Cerebellum (tissue), 4 donors: ENCODE measurements at places on chromosomes 7 and 10. TPM values are rescaled to one million over a fixed set of nuclear protein-coding genes. Genes with fewer than 3 reads are reported as not detected.
A peak's percentile ranks its signal among the peaks of the same experiment; 100 is the strongest.

GRCh38 chr7:153943457-153943856 lies 108.7 kb upstream of the DPP6 start:
- DNase-seq = peak; percentile 26

The CRHR2 gene
- 0.27 TPM for total RNA-seq

The STEAP1 gene
- total RNA-seq = 2.2 TPM

- no peak for DNase-seq
These were observed 56.3 kb upstream of the NCAPG2 start for GRCh38 chr7:158760936-158761335.

- no peak for DNase-seq
These were observed 50.9 kb downstream of the TFAM start for GRCh38 chr10:58436071-58436470.

DNA sequence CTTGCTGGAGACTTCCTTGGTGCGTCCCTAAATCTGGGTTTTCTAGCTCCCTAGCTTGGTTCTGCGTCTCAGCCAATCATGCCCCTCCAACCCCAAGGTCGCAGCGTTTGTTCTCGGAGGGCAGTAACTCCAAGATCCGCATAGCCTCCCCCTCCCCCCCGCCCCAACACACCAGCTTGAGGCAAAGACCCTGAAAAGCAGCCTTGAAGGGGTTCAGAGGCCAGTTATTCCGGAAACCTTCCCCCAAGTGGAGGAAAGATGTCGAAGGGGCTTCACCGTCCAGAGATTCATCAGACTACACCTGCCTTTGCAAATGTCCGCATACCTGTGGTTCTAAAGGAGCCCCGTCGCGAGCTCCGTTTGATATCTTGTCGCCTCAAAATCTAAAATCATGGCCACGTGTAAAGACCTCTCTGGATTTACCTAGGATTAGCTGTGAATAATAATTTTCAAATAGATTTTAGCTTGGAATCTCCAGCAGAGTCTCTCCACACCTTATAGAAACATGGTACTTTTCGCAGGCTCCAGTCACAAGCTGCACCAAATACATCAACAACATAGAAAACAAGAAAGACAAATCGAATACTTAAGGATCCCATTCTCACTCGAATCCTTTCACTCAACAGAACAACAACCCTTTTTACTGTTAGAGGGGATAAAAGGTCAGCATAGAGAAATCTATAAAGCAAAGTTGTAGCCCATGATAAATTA lies 7.9 kb downstream of the DLX6 start:
- DNase-seq = no peak

GRCh38 chr7:31251441-31251840 lies 89.1 kb downstream of the NEUROD6 start:
- no peak for DNase-seq

The NANOS1 gene
- total RNA-seq = 7.8 TPM

- no peak for DNase-seq
These were observed 4.7 kb upstream of the GAD2 start for GRCh38 chr10:26211781-26212444.

The HOXA5 gene
- not detected for total RNA-seq

The OR6B1 gene
- not detected for total RNA-seq

DNA sequence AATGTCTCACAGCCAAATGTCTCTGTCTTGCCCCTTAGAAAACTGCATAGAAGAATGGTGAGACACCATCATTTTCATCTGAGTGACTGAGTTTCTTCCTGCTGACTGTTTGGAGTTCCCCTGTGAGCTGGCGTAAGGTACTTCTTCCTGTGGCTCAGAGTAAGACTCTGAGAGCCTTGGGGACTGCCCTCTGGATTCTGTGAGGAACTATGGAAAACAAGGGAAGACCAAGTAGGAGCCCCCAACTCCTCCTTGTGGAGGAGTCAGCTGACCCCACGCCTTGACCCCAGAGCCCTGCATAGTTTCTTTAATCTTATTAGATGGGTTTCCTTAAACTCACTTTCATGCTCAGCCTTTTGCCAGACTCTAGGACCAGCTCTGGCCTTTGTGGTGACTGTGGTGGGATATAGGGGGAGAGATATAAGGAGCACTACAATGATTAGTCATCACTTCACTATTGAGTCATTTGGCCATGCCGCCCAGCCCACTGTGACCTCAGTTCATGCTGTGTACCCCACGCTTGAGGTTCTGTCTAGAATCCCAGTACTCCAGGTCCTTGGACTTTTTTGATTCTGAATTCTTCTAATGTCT lies 51.8 kb upstream of the FAM133B start:
- DNase-seq = no peak

- peak; percentile 30 for DNase-seq
These were observed 191.0 kb upstream of the PLPP4 start for GRCh38 chr10:120266022-120266421.

GRCh38 chr10:34437906-34438305 lies 377.2 kb downstream of the PARD3 start:
- DNase-seq = no peak

DNA sequence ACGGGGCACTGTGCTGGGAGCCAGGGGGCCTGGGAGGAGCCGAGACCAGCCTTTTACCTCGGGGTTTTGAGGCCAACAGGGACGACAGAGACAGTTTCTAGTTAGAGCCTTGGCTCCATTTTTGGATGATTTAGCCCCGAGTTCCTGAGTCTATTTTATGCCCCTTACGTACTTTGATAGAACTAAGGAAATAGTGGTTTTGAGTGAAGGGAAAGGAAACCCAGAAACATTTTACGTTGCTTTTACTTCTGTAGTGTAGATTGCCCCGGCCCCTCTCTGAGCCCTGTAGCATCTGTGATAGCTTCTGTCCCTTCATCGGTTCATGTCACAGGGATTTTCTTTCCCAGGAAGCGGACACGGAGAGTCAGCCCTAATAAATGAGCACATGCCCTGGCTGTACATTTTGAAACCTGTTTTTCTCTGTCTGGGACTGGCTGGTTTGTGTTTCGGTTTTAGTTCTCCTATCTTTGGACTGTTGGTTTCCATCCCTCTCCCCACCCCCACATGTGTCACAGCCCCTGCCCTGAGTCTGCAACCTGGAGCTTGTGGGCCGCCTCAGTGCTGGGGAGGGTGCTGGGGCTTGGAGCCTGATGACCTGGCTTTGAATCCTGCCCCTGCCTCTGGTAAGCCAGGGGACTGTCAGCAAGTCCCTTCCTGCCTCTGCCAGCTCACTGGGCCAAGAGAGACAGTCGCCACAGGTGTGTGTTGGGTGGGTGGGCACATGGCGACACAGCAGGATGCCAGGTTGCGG lies 6.9 kb upstream of the ORAI2 start:
- DNase-seq = no peak

DNA sequence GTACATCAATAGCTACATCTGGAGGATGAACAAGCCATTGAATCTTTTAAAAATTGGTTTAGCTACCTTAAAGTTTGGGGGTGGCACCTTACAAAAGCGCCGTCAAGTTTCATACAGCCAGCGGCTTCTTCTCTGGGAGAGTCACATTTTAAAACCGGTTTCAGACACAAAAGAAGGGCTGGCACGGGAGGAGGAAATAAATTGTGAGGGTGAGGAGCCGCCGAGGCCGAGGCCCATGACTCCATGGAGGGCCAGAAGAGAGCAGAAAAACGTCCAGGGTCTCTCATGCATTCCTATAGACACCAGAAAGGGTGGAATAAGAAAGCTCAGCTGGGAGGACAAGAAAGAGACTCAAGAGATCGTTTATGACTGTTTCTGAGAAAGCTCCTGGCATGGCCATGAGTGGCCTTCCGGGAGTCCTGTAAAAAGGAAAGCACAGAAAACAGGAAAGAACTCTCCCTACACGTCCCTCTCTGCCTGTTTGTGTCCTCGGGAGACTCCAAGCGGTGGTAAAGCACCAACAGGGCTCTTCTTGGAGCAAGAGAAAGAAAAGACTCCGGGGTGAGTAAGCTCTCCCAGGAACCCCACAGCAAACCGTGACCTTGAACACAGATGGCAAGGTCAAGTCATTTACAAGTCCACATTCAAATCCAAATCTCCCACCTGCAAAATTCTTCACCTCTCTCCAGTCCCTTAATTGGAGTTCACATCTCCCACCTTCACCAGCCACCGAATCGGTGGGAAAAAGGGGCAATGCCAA lies 1.8 kb downstream of the FRAT2 start:
- peak; percentile 56 for DNase-seq

DNA sequence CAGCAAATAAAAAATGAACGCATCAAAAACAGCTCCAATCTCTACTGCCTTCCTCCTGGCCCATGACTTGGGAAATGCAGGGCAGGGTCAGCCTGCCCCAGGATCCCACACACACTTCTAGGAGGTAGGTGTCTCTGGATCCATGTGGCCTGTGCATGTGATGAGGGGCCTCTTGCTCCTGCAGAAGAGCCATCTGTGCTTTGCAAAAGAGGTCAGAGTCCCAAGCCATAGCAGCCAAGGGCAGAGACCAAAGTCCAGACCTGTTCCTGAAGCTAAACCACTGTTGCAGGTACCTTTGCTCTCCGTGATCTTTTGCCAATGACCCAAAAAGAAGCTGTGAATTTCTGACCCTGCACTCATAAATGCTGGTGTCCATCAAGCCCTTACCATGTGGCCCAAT lies 57.1 kb downstream of the KCNMA1 start:
- no peak for DNase-seq

DNA sequence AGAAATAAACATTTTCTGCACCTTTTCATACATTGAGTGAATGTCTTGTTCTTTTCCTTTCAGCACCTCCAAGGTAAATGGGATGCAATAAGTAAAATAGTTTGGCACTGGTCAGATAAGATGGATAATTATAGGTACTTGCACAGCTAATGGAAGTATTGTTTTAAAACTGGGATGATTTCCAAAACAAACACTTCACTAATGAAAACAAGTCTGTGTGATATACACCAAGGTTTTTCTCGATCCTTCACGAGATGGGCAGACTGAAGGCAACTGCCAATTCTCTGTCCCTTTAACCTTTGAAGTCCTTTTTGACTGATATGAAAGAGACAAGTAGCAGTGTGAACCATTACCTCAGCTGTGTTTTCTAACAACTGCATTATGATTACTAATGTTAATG lies 423.8 kb downstream of the GFRA1 start:
- DNase-seq = no peak

- no peak for DNase-seq
These were observed 41.2 kb downstream of the FGFR2 start for GRCh38 chr10:121556918-121557573.

- no peak for DNase-seq
These were observed 1.5 kb downstream of the HOXA4 start for GRCh38 chr7:27128776-27129728.

The COL17A1 gene
- 0.09 TPM for total RNA-seq

DNA sequence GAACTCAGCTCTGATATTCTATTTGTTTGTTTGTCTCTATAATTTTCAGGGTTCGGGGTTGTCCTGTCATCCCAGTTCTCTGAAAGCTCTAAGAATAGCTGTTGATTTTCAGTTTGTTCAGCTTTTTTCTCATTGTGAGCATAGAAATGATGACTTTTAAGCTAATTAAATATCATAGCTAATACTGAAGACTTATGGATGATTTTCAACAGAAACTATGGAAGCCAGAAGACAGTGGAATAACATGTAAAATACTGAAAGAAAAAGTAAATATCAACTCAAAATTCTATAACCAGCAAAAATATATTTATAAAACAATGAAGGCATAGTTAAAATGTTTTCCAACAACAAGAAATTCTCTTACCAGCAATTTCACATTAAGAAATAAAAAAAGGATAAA lies 96.4 kb upstream of the ETV1 start:
- no peak for DNase-seq

- DNase-seq = no peak
These were observed 257.0 kb downstream of the PHTF2 start for GRCh38 chr7:78055599-78055998.

GRCh38 chr10:63713191-63714144 lies 192.3 kb downstream of the REEP3 start:
- DNase-seq = peak; percentile 44

GRCh38 chr7:72032934-72033333 lies 379.2 kb downstream of the CALN1 start:
- DNase-seq = peak; percentile 53

The SPDYE6 gene
- total RNA-seq = not detected

The LRRTM3 gene
- total RNA-seq = 17.1 TPM
